H7 (cell line): ENCODE measurements at places on chromosomes 7 and 10. TPM values are rescaled to one million over a fixed set of nuclear protein-coding genes. Genes with fewer than 3 reads are reported as not detected.

C10orf62 gene
- not detected in 2 replicates for total RNA-seq

ZWINT gene
- total RNA-seq, result 84.4 and 103 TPM in 2 replicates

LRRC4 gene
- total RNA-seq, result 5.8 and 5.9 TPM in 2 replicates

CRYGN gene
- 1.2 and 2.2 TPM in 2 replicates for total RNA-seq

MRPS17 gene
- total RNA-seq, result 22.1 and 25.7 TPM in 2 replicates

ACSM6 gene
- not detected in 2 replicates for total RNA-seq

ACTA2 gene
- total RNA-seq, result not detected in 2 replicates

AIMP2 gene
- 90.9 and 100 TPM in 2 replicates for total RNA-seq

JCAD gene
- total RNA-seq, result 2.5 and 3.9 TPM in 2 replicates

MKX gene
- 0.38 and 0.96 TPM in 2 replicates for total RNA-seq

CHAT gene
- total RNA-seq, result not detected in 2 replicates

DDX50 gene
- total RNA-seq, result 50.8 and 68.7 TPM in 2 replicates

SPAM1 gene
- total RNA-seq, result not detected in 2 replicates

WDFY4 gene
- total RNA-seq, result not detected in 2 replicates

PAOX gene
- total RNA-seq, result 1.3 and 4.1 TPM in 2 replicates

TRIM73 gene
- total RNA-seq, result 1.4 and 5.7 TPM in 2 replicates

ADIRF gene
- total RNA-seq, result not detected in 2 replicates

- DNase-seq, result peak; percentile 42
These were observed 1.6 kb upstream of the ORAI2 start for GRCh38 chr7:102431617-102432298.

- no peak for DNase-seq
These were observed 11.7 kb upstream of the SLF2 start for GRCh38 chr10:100901051-100901450.

DNA sequence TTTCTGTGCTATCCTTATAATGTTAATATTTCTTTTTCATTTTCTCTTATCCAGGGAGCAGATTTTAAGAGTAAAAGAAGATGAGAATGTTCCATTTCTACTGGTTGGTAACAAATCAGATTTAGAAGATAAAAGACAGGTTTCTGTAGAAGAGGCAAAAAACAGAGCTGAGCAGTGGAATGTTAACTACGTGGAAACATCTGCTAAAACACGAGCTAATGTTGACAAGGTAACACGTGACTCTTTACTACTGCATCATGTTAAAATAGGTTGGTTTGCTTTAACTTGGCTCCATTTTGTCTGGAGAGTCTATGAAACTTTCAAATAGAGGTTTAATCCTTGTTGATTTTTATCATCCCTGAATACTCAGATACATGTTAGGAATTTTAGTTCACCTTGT lies 73.3 kb downstream of the RALA start:
- no peak for DNase-seq

DNA sequence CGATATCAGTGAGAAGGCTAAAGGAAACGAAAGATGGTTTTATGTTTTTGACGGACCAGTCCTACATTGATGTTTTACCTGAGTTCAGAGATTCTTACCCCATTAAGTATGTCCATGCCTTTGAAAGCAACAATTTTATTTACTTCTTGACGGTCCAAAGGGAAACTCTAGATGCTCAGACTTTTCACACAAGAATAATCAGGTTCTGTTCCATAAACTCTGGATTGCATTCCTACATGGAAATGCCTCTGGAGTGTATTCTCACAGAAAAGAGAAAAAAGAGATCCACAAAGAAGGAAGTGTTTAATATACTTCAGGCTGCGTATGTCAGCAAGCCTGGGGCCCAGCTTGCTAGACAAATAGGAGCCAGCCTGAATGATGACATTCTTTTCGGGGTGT lies 27.7 kb downstream of the MET start:
- DNase-seq, result no peak

- DNase-seq, result peak; percentile 39
These were observed 3.1 kb upstream of the FAM171A1 start for GRCh38 chr10:15374156-15374555.

DNA sequence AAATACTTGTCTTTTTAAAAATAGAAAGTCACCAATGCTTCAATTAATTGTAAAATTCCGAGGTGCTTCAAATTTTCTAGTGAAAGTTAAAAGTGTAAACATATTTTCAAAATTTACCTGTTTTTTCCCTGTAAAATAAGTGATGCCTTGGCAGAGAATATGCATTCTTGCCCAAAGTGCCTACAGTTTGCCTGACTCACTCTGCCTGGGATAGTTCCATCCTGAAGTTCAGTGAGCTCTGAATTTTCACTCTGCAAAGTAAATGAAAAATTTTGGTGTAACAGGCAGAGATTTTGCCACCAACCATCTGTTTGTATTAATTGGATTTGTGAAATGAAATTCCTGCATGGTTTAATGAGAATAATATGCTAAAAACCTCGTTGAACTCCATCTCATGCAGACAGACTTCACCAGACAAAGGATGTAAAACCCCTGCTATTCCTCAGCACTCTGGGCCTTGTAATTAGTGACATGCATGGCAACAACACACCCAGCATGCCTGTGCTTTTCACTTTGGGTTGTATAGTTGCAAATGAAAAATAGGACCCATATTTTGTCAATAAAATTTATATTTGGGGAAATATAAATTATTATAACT lies 117.4 kb upstream of the GNAI1 start:
- DNase-seq, result no peak

- peak; percentile 85 for DNase-seq
These were observed 4.6 kb downstream of the GRID2IP start for GRCh38 chr7:6546498-6547251.

- DNase-seq, result peak; percentile 25
These were observed 51.8 kb upstream of the MRLN start for GRCh38 chr10:59805014-59805413.

GRCh38 chr10:113301342-113301984 lies 251.4 kb upstream of the HABP2 start:
- peak; percentile 60 for DNase-seq

- DNase-seq, result no peak
These were observed 519.2 kb downstream of the TFEC start for GRCh38 chr7:115511330-115511729.

GRCh38 chr10:96073722-96074121 lies 30.3 kb downstream of the CCNJ start:
- DNase-seq, result no peak

DNA sequence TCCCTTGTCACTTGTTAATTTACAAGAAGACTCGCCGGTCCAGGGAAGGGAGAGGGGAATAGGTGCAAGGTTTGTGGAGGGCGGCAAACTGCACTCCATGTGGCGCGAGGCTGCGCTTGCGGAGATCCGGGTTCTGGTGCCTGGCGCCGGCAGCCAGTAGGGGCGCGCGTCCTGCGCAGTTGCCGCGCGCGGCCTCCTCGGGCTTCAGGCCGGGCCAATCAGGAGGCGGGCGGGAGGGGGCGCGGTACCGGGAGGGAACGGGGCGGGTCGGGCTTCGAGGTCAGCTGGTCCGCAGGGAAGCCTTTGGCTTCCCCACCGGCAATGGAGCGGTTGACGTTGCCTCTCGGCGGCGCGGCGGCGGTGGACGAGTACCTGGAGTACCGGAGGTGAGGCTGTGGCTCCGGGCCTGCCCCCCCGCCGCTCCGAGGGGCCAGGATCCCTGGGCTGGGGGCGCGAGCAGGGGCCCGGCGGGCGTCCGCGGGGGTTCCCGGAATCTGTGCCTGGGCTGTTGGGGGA lies at the start of gene FAM221A:
Gene FAM221A, plus strand, starts transcription at position 302 of the 516 bp plus-strand sequence. Its CDS starts 20 bp downstream, at position 322.
- peak; percentile 91 for DNase-seq

GRCh38 chr10:13834581-13835286 lies 248.0 kb downstream of the PRPF18 start:
- peak; percentile 43 for DNase-seq

DNA sequence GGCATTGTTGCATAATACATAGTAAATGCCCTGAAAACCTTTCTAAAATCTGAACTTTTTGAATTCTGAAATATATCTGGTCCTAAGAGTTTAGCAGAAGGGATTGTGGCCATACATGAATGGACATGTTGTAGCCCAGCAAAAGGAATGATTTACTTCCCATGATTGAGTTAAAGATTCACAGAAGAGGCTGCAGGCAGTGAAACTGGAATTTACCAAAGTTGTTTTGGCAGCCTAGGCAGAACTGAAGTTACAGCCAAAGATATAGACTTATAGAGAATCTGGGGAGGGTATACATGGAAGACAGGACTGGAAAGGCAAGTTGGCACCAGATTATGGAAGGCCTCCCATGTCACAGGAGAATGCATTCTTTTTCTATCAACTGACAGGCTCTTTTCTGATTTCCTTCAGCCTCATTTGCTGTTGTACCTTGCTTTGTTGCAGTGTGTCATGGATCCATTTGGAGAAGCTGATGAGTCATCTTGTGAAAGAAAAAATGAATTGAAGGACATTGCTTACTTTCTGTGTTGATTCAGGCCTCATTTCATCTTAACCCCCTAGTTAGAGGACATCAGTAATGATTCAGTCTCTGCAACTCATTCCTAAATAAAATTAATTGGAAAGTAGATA lies 356.2 kb upstream of the LRGUK start:
- no peak for DNase-seq

DNA sequence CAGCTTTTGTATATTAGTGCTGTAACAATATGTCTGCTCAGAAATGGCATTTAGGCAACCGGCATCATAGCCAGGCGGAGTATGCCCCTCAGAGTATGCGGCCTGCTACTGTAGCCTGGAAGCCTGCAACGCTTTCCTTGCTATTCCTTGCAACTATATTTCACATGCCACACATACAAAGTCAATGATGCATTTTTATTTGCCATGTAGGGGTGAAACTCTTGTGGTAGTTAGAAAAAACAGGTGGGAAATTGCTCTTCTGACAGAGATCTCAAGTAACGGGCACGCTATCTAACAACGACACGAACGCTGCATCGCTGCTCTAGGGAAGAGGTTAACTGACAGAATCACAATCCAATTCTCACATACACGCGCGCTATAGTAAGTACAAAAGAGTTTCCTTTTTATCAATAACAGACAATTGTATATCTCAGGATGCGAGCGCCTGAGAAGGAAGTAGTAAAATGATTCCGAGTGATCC lies 5.9 kb downstream of the EBF3 start:
- DNase-seq, result no peak

DNA sequence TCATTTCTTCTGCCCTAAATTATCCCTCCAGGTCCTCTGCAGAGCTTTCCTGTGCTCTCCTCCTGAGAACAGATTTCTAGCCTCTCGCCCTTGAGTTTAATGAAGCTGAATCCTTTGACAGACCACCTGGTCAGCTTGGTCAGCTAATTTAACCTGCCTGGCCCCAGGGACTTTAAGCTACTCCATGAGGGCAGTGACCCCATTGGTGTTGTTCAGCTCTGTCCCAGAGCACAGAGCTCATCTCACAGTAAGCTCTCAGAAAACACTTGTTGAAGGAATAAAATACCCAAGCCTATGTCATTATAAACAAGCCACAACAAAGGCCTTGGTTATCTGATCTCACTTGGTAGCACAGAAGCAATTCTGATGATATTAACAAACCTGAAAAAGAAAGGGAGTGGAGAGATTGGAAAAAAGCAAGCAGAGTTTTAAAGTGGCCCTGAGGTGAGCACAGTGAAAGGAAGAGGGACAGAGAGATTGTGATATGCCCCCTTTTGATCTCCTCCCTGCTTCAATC lies 24.4 kb downstream of the SLC26A4 start:
- DNase-seq, result no peak

GRCh38 chr7:116495736-116496135 lies 3.8 kb upstream of the CAV2 start:
- no peak for DNase-seq

- DNase-seq, result no peak
These were observed 92.5 kb downstream of the KLF6 start for GRCh38 chr10:3692387-3692999.

DNA sequence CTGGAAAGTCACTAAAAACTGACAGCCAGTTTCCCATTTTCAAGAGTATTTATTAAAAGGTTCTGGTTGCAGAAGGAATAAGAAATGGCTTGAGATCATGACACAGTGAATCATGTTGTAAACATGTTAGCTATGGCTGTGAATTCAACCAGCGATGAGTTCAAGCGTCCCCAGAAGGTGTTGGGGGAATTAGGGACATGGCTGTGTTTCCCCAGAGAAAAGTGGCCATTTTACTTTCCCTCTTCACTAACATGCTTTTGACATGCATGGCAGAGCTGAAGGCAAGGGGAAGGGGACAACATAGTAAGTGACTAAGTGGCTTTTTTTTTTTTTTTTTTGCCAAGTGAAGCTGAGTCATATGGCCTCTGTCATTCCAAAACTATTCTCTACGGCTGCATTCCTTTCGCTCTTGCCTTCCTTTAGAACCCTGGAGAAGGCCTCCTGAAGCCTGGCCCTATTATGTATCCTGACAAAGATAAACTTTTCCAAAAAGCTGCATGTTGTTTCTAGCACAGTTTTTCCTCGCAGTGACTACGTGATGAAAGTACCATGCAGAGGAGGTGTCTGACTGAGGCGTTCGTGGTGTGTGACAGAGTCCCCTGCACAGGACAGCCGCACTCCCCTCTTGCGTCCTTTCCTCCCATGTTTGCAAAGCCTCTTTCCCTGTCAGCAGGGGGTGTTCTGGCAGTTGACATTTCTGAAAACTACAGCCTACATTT lies 46.9 kb downstream of the EGFR start:
- peak; percentile 20 for DNase-seq

- no peak for DNase-seq
These were observed 148.2 kb upstream of the TNS3 start for GRCh38 chr7:47730142-47730541.

- DNase-seq, result no peak
These were observed 47.3 kb downstream of the CTNNA3 start for GRCh38 chr10:67648613-67649229.

- DNase-seq, result peak; percentile 78
These were observed 19.7 kb upstream of the CHST12 start for GRCh38 chr7:2383543-2384274.

DNA sequence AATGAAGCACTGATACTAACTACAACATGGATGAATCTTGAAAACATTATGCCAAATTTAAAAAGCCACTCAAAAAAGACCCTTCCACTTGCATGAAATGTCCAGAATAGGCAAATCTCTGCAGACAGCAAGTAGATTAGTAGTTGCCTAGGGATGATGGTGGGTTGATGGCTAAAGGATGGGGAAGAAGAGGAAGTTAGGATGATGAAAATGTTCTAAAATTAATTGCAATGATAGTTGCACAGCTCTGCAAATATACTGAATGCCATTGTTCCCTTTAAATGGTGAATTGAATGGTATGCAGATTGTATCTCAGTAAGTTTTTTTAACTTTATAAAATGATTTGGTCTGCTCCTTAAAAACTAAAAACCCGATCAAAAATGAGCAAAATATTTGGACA lies 7.3 kb upstream of the LIPA start:
- no peak for DNase-seq

GRCh38 chr7:15495170-15495569 lies 66.6 kb downstream of the AGMO start:
- DNase-seq, result no peak

DNA sequence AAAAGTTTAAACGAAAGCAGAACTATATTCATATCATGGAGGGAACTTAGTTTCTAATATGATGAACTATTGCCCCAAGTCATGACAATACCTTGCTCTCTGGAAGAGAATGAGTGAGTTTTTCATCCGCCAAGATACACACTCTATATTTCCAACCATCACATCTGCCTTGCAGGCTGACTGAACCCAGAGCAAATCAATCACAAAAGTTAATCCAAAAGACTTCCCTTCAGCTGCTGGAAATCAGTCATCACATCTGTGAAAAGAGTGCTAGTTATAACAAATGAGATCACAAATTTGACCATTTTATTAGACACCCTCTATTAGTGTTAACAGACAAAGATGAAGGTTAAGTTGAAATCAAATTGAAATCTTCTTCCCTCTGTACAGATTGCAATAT lies 261.7 kb upstream of the PRKCQ start:
- no peak for DNase-seq

GRCh38 chr7:127594490-127594889 lies 954 bp downstream of the FSCN3 start:
- peak; percentile 10 for DNase-seq

GRCh38 chr10:101067356-101068083 lies 5.7 kb downstream of the KAZALD1 start:
- peak; percentile 92 for DNase-seq
